SK-N-MC (cell line): ENCODE measurements at places on chromosomes 12 and 14.

- no peak for DNase-seq
Observed at GRCh38 chr12:89671469-89671868, 37.2 kb downstream of the ATP2B1 start.

GRCh38 chr14:99910337-99911309, 117.4 kb downstream of the EML1 start:
- DNase-seq = no peak

DNA sequence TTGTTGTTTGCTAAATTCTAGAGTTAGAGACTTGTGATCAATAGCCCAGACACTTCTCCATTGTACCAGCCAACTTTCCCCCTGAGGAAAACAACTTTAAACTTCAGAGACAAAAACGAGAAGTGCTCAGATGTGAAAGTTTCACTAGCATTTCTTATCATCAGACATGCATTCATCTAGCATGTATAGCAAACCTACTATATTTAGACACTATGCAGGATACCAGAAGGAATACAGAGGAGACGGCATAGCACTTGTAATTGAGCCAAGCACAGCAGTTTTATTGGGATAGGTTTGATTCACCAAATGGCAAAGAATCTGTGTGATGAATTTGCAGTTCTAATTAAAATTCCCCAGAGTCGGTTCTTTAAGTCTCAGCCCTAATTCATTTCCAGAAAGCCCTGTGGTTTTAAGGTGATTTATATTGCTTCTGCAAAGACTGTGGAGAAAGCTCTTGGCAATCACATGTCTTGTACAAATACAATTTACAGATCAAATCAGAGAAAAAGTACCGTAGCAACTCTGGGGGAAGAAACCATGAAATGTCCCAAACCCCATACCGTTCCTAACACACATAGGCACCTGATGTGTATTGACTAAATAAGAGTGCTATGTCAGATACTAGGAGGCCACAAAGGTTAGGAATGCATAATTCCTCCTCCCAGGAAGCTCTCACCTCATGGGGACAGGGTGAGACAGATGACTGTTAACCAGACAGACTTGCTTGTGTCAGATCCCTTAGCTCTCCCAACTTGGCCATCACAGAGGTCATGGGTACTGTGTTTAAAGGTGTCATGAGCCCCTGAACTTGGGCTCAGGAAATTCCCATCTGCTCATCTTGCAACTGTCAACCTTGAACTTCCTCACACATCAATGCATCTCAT, 69.6 kb upstream of the KRAS start:
- no peak for DNase-seq

DNA sequence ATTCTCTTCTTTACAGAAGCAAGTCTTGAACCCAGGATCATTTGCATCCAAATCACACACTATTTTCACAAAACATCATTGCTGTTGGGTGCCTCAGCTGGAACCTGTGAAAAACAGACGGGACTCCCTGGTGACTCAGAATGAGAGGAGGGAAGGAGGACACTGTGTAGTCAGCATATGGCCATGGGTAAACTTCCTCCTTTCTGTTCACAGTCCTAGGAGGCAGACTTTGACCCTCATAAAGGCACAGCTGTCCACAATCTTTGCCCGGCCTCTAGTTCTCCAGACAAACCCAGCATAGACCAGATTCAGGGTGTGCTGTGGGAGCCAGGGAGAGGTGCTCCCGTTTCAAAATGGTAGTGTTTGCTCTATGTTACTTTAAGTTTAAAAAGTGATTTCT, 62.0 kb downstream of the DYRK2 start:
- DNase-seq = no peak

DNA sequence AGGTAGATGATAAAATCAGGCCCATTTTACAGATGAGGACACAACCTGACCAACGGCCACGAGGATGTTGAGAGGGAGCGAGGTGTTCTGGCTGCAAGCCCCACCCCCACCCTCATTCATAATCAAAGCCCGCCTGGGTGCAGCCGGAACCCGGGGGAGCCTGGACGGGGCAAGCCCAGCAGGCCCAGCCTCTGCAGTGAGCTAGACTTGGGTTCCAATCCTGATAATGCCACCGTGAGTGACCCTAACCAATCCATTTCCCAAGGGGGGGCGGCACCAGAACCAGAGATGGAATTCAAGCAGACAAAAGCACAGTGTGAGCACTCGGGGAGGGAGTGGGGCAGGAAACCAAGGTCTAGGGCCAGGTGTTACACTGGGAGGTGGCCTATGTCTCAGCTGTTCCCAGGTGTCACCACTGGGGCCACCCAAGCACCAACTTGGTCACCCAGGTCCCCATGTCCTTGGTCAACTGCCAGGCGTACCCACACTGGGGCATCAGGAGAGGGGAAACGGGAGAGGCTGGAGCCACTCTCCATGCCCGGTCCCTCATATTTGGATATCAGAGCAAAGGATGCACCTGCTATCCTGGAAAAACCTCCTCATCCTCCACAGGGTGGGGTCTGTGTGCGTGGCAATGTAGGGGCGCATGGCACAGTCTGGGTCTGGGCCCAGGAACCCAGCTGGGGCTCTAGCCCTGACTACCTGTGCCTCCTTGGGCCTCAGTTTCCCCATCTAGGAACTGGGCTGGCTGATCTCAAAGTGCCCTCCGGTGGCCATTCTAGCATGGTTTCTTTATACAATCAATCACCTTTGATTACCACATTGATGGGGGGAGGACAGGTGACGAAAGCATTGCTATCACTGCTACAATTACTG, 58.4 kb downstream of the FAM222A start:
- no peak for DNase-seq

- DNase-seq = no peak
Observed at GRCh38 chr14:33880330-33880729, 70.5 kb downstream of the EGLN3 start.

GRCh38 chr12:16349131-16349460, 1.7 kb downstream of the MGST1 start:
- no peak for DNase-seq

DNA sequence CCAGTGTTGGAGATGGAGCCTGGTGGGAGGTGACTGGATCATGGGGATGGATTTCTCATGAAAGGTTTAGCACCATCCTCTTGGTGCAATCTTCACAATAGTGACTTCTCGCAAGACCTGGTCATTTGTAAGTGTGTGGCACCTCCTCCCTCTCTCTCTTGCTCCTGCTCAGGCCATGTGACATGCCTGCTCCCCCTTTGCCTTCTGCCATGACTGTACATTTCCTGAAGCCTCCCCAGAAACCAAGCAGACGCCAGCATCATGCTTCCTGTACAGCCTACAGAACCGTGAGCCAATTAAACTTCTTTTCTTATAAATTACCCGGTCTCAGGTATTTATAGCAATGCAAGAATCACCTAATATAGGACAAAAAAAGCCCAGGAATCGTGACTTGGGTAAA, 171.0 kb upstream of the FOXN3 start:
- no peak for DNase-seq

GRCh38 chr12:5206401-5207175, 162.9 kb downstream of the KCNA5 start:
- DNase-seq = no peak

DNA sequence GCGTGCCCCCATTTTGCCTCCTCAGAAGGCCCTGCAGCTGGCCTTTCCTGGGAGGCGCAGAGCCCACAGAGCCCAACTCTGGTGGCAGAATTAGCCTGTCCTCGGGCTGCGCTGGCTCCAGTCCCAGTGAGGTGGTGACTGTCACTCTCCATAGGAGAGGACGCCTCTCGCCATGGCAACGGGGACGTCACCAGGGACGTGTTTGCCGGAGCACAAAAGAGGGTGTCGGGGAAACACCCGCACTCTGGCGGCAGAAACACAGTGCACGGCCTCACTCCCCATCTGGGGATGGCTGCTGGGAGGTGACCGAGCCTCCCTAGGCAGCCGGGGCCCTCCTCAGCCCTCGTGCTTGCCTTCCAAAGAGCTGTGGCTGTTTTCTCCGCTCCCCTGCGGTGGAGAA, 50.2 kb upstream of the NCOR2 start:
- DNase-seq = no peak

DNA sequence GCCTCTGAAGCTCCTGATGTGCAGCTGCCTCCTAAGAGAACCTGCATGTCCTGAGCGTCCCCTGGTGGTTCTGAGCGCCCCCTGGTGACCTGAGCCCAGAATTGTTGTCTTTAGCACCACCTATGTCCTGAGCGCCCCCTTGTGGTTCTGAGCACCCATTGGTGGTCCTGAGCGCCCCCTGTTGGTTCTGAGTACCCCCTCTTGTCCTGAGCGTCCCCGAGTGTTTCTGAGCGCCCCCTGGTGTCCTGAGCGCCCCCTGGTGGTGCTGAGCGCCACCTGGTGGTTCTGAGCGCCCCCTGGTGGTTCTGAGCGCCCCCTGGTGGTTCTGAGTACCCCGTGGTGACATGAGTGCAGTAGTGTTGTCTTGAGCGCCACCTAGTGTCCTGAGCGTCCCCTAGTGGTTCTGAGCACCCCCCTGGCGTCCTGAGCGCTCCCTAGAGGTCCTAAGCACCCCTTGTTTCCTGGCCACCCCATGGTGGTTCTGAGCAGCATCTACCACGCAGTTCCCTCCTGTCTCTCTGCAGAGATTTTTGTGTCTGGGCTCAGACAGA, 782.5 kb downstream of the TMEM121 start:
- DNase-seq = no peak

DNA sequence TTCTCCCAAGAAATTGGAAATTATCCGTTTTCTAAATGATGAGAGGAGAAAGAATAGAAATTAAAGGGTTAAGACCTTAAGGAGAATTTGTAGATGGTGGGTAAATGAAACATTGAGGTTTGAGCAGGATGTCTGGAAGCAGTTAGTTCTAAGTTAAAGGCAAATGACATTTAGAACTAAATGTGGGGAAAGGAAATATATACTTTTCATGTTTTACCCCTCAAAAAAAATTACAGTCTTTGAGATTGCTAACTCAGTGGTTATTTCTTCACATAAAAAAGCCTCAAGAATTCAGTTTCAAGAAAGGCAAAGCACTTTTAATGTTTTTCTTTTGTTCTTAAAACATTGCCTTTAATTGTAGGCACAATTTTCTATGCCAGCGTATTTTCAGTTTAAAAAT, 114.0 kb downstream of the PLEKHA5 start:
- DNase-seq = no peak

DNA sequence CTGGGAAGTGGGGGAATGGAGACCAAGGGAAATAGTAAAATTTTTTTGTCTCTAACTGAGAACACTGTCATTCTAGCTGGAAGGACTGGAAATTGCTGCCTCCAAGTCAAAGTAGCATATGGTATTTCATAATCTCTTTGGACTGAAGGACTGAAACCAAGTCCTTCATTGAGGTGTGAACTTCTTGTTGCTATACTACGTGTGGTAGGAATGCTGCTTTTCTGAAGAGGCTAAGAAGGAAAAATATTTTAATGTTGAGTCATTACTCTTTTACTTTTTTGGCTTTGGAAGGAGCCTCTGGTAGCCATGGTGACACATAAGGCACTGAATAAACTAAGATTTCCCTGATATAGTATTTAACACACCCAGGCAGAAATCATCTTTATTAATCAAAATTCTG, 465.4 kb downstream of the NPAS3 start:
- no peak for DNase-seq

GRCh38 chr12:76303365-76303764, 44.9 kb downstream of the BBS10 start:
- no peak for DNase-seq

DNA sequence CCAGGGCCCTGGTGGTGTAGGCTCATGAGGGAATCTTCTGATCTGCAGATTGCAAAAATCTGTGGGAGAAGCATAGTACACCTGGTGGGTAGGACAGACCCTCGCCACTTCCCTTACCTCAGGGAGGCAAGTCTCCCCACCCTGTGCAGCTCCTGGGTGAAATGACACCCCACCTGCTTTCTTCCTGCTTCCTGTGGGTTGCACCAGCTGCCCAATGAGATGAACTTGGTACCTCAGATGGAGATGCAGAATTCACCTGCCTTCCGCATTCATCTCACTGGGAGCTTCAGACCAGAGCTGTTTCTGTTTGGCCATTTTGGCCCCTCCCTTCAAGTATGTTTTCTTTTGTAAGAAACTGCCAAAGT, 4.7 kb downstream of the CLEC2D start:
- DNase-seq = no peak

DNA sequence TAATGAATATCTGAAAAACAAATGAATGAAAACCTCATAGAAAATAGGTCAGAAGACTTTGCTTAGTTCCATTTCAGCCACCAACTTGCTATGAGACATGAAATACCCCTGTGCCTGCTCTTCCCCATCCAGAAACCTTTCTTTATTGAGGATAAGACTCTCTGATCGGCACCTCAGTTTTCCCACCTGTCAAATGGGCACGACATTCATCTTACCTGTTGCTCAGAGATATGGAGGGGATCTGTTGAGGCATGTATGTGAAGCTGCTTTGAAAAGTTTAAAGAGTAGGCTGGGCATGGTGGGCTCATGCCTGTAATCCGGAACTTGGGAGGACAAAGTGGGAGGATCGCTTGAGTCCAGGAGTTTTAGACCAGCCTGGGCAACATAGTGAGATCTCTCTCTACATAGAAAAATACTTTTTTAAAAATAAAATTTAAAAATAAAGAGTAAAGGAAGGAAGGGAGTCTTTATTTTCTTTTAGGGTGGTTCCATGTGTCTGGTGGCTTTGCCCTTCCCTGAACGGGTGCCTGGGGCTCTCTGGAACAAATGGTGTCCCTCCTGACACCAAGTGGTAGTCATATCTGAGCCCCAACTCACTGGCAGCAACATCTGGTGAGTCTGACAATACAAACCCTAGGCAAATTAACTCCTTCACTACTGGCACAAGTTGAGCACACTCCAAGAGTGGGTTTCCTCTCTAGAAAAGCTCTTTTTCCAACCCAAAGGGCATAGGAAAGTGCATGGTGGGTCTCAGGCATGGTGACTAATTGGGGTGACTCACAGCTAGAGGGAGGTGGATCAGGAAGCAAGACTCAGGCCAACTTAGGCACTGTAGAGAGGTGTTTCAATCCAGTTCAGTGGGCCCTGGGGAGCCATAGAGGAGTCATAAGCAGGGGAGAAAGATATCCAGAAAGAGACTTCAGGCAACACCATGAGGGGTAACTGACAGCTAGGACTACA, 42.1 kb downstream of the MAP1LC3B2 start:
- no peak for DNase-seq

DNA sequence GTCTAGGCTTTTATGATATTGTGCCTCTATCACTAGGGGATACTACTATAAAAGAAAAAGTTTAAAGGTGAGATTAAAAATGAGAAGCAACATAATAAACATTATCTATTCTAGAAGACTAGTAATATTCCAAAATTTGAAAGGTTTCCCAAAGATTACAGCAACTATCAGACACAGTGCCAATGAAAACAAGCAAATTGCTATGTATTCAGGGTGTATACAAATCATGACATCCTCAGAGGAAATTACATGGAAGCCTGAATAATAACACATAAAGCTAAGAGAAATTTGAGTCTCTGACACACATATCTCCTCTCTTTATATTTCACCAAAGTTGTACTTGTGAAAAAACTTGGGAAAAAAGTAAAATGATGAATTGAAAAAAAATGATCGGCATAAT, 327.0 kb downstream of the SEC23A start:
- DNase-seq = no peak
